H1 (cell line): ENCODE measurements at places on chromosomes 11 and 22. TPM values are rescaled to one million over a fixed set of nuclear protein-coding genes. Genes with fewer than 3 reads are reported as not detected.
A peak's percentile ranks its signal among the peaks of the same experiment; 100 is the strongest.

The TRIM49D1 gene
- not detected in 2 replicates for total RNA-seq

The P2RX6 gene
- not detected in 2 replicates for total RNA-seq

The LRRC4C gene
- 1.9 and 2.2 TPM in 2 replicates for total RNA-seq

The CARD18 gene
- not detected in 2 replicates for total RNA-seq

The CADM1 gene
- 25.3 and 29.3 TPM in 2 replicates for total RNA-seq

The RELA gene
- total RNA-seq: 25.5 and 27.5 TPM in 2 replicates

- H3K27me3 ChIP-seq: no peaks in the 10 kb centered on the region
- DNase-seq: no peak
- H3K36me3 ChIP-seq: no peaks in the 10 kb centered on the region
- no peak overlapping the region for H3K27ac ChIP-seq
These were observed 132.3 kb downstream of the TRIM44 start for GRCh38 chr11:35794850-35795249.

- no peak for DNase-seq
- H3K36me3 ChIP-seq: no peaks in the 10 kb centered on the region
- H3K4me3 ChIP-seq: no peak overlapping the region
- no peaks in the 10 kb centered on the region for H3K27me3 ChIP-seq
These were observed 12.0 kb downstream of the ETS1 start for GRCh38 chr11:128575174-128575960.

DNA sequence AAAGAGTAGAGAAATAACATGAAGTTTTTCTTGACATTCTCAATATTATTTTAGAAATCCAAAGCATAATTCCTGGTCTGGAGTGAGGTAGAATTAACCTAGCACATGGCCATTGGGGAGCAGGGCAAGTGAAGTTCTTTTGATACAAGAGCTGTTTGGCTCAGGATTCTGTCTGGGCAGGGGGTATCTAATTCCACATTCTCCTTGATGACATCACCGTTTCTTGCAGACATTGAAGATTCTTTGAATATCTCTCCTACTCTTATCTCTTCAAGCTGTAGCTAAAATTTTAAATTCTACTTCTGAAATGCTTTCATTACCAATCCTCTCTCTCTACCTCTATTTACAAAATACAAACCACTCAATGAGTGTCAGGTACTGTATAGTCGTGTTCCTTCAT lies 138.2 kb upstream of the TENM4 start:
- no peaks in the 10 kb centered on the region for H3K27me3 ChIP-seq
- no peaks in the 10 kb centered on the region for H3K4me1 ChIP-seq
- no peak overlapping the region for H3K27ac ChIP-seq
- DNase-seq: no peak
- H3K36me3 ChIP-seq: no peaks in the 10 kb centered on the region

DNA sequence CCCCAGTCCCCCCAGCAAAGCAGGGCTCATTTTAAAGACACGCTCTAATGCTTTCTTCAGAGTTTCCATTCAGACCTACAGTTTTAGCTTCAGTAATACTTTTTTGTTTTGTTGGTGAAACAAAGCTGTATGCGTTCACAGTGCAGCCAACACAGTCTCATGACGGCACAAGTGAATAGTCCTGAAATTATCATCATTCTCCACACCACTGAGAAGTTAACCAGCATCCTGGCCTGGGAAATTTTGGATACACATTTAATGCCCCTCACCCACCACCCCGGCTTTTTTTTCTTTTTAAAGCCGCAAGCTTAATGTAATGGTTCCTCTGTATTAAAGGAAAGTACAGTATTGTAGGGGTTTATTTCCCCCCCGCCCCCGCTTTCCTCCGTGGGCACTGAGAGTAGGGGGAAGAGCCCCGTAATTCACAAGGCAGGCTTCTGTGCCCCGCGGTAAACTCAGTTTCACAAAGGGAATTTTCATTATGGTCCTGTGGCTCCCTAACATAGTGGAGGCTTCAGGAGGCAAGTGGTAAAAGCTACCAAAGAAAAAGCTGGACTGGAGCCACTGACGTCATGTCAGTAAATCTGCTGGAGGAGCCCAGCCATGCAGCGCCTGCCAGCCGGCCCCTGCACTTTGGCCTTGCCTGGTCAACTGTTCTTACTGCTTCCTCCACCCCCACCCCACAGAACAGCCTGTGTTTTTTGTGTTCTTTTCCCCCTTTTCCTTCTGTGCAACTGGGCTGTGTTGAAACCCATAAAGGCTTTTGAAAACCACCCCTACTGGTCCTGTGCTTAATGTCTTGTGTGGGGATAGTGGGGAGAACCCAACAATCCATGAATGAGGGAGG lies 18.2 kb downstream of the TEAD1 start:
- H3K27me3 ChIP-seq: no peaks in the 10 kb centered on the region; the same call in 1 of the 2 replicates
- no peak overlapping the region for H3K27ac ChIP-seq
- no peak for DNase-seq
- no peaks in the 10 kb centered on the region for H3K36me3 ChIP-seq
- H3K4me1 ChIP-seq: peaks cover 34% of the 10 kb centered on the region

DNA sequence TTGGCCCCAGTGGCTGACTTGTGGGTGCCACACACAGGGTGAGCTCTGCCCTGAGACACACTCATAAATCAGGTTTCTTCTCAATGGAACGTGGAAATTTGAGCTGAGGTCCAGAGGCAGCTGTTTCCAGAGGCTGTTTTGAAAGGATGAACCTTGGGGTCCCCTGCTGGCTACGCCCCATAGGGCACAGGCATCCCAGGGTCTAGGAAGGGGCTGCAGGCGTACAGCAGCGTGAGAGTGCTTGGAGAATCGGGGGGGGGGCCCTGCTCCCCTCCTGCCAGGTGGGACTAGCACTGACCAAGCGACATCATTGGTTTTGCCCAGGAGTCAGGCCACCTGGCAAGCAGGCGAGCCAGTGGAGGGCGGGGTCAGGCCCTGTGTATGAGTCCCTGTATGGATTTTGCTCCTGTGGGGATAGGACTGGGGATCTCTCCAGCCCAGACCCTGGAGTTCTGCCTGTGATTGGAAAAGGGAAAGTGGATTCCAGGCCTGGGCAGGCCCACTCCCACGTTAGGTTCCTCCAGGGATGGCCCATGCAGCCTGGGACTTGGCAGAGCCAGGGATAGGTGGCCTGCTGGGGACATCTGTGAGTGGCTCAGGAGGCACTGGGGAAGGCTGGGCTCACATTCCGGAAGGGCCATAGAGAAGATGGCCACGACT lies 61.0 kb downstream of the FBXO7 start:
- no peak overlapping the region for H3K27ac ChIP-seq
- peaks cover 4% of the 10 kb centered on the region for H3K36me3 ChIP-seq
- H3K4me1 ChIP-seq: no peaks in the 10 kb centered on the region
- no peaks in the 10 kb centered on the region for H3K27me3 ChIP-seq

GRCh38 chr11:132056689-132057088 lies 686.3 kb downstream of the NTM start:
- no peaks in the 10 kb centered on the region for H3K36me3 ChIP-seq
- no peak overlapping the region for H3K4me3 ChIP-seq
- H3K27ac ChIP-seq: no peak overlapping the region
- no peak for DNase-seq

DNA sequence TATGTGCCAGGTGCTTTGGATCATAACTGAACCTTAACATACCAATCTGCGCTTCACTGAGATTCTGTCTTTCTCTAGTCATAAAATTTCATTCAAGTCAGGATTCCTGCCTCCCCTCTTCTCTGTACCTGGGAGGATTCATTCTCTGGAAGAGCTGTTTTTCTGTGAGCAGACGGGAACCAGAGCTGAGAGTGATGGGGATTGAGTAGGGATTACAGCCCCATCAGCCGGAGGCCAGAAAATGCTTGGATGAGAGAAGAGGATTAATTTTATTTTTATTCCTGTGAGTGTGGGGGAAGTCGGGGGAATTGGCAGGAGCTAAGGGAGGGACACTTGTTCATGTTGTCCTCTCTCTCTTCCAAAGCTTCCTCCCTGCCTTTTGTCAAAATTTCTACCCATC lies 4.7 kb downstream of the STX3 start:
- no peaks in the 10 kb centered on the region for H3K36me3 ChIP-seq
- peaks cover 11% of the 10 kb centered on the region for H3K4me1 ChIP-seq

DNA sequence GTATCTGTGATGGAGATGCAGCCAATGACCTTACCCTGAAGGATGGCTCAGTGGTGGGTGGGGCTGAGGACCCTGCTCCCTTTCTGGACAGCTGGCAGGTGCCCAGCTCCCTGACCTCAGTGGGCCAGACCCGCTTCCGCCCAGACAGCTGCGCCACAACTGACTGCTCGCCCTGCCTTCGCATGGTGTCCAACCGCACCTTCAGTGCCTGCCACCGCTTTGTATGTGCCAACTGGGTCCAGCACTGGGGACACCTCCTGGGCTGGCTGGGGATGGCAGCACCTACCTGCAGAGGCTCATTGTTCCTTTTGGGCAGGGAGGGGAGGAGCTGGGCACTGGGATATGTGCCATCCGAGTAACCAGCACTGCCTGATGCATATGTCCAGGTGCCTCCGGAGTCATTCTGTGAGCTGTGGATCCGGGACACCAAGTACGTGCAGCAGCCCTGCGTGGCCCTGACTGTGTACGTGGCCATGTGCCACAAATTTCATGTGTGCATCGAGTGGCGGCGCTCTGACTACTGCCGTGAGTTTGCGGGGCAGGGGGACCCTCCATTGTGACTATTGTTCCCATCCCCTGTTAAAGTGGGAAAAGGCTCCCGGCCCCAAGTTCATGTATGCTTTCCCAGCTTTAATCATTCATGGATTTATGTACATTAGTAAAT lies 84.8 kb downstream of the OTOG start:
- H3K27ac ChIP-seq: no peak overlapping the region
- no peaks in the 10 kb centered on the region for H3K4me1 ChIP-seq
- H3K27me3 ChIP-seq: no peaks in the 10 kb centered on the region
- no peaks in the 10 kb centered on the region for H3K36me3 ChIP-seq
- DNase-seq: no peak
- no peak overlapping the region for H3K4me3 ChIP-seq

GRCh38 chr22:24186352-24186740 lies 5.1 kb downstream of the SUSD2 start:
- H3K36me3 ChIP-seq: no peaks in the 10 kb centered on the region
- no peak overlapping the region for H3K27ac ChIP-seq
- no peak for DNase-seq
- H3K27me3 ChIP-seq: no peaks in the 10 kb centered on the region
- H3K4me3 ChIP-seq: no peak overlapping the region
- peaks cover 5% of the 10 kb centered on the region for H3K4me1 ChIP-seq

- H3K4me3 ChIP-seq: no peak overlapping the region
- H3K36me3 ChIP-seq: peaks cover 74% of the 10 kb centered on the region
- no peak overlapping the region for H3K27ac ChIP-seq
- DNase-seq: no peak
- no peaks in the 10 kb centered on the region for H3K4me1 ChIP-seq
These were observed 8.5 kb upstream of the SLC25A18 start for GRCh38 chr22:17554814-17555213.

DNA sequence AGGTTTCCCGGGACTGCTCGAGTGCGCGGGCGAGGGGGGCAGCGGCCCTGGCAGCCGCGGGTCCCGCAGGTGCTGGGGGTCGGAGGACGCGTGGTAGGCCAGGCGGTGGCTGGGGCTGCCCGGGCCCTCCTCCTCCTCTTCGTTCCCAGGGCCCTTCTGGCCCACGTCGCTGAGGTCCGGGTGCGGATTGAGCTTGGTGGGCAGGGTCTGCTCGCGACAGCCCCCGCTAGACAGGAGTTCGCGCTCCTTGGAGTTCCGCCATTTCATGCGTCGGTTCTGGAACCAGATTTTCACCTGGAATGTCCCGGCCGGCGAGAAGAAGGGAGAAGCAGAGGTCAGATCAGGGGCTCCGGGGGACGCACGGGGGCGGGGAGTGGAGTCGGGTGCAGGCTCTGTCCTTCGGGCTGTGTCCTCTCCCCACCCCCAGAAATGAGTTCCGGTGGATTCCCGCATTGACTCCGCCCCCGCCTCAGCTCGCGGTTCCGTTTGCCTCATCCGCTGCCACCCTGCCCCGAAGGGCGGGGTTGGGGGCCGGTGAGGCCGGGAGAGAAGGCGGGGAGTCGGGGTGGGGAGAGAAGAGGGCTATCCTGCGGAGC lies 3.9 kb downstream of the DBX1 start:
- H3K36me3 ChIP-seq: no peaks in the 10 kb centered on the region
- no peak overlapping the region for H3K27ac ChIP-seq
- peak; percentile 87 for DNase-seq

DNA sequence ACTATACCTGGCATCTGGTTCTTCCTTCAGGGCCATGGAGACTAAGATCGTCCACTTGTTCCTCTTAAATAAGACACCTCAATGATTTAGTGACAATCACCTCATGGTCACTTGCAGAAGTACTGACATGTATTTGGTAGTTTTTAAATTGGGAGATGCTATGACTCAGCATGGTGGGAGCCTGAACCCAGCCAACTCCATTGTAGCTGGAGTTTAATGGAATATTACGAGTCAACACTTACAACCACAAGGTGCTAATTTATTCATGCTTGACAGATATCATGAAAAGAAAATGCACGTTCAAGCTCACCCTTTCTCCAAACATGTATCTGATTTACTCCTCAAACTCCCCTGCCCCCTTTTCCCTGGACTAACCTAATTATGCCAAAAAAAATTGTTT lies 16.6 kb upstream of the APOL3 start:
- H3K27ac ChIP-seq: no peak overlapping the region
- DNase-seq: no peak
- no peaks in the 10 kb centered on the region for H3K4me1 ChIP-seq
- H3K27me3 ChIP-seq: peaks cover 1% of the 10 kb centered on the region

DNA sequence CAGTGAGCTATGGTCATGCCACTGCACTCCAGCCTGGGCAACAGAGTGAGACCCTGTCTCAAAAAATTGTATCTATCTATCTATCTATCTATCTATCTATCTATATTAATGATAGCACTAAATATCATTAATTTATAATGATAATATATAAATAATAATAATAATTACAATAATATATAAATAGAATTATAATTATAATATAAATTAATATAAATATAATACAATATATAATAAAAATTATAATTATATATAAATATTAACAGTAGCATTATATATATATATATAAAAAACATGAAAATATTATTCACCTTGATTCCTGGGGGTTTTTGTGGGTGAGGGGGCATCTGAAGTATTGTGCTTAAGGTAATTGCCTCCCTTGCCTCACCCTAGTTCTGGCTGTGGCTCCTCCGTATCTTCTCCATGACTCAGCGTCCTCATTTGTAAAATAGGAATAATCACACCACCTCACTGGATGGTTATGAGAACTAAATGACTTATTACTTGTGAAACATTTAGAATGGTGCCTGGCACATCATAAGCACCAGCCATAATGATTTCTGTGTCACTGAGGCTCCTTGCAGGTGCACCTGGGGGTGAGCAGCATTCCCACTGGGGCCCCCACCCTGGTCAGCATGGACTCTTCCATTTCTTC lies 18.8 kb downstream of the RASD2 start:
- H3K27ac ChIP-seq: no peak overlapping the region
- no peak overlapping the region for H3K4me3 ChIP-seq
- no peak for DNase-seq
- H3K27me3 ChIP-seq: no peaks in the 10 kb centered on the region
- no peaks in the 10 kb centered on the region for H3K36me3 ChIP-seq
